ENCODE measurements at places on chromosomes 12 and 14. TPM values are rescaled to one million over a fixed set of nuclear protein-coding genes. Genes with fewer than 3 reads are reported as not detected.

EIF2S3B gene
- total RNA-seq = 0.36 TPM

DNA sequence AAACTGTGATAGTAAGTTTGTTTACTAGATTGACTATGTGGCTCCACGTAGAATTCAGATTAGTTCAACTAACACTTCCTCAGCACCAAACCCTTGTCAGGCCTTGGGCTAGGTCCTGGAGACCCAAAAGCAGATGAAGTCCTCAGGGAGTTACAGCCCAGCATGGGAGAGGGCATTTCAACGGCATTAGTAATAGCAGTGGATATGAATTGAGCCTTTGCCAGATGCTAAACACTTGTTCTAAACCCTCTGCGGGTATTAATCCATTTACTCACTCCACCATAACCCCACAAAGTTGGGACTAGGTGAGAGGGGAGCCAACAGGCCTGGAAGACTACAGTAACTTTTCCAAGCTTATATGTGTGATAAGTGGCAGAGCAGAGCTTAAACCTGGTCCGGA lies 714.6 kb downstream of the DIO2 start:
- H3K27me3 ChIP-seq = no peaks in the 10 kb centered on the region
- DNase-seq = no peak
- H3K4me3 ChIP-seq = no peak overlapping the region
- H3K27ac ChIP-seq = no peak overlapping the region
- no peaks in the 10 kb centered on the region for H3K4me1 ChIP-seq

CINP gene
- total RNA-seq = 40.8 TPM

GRCh38 chr14:76937181-76938091 lies 91.1 kb downstream of the IRF2BPL start:
- no peaks in the 10 kb centered on the region for H3K36me3 ChIP-seq
- no peak for DNase-seq
- no peaks in the 10 kb centered on the region for H3K4me1 ChIP-seq
- no peak overlapping the region for H3K4me3 ChIP-seq
- no peaks in the 10 kb centered on the region for H3K27me3 ChIP-seq

GRCh38 chr12:130707571-130707891 lies 8.6 kb downstream of the RIMBP2 start:
- no peaks in the 10 kb centered on the region for H3K36me3 ChIP-seq
- DNase-seq = no peak
- H3K4me3 ChIP-seq = no peak overlapping the region
- no peak overlapping the region for H3K27ac ChIP-seq
- H3K4me1 ChIP-seq = no peaks in the 10 kb centered on the region

GRCh38 chr14:82796086-82796485 lies 1262.4 kb upstream of the SEL1L start:
- DNase-seq = no peak
- H3K4me3 ChIP-seq = no peak overlapping the region
- no peak overlapping the region for H3K27ac ChIP-seq

DNA sequence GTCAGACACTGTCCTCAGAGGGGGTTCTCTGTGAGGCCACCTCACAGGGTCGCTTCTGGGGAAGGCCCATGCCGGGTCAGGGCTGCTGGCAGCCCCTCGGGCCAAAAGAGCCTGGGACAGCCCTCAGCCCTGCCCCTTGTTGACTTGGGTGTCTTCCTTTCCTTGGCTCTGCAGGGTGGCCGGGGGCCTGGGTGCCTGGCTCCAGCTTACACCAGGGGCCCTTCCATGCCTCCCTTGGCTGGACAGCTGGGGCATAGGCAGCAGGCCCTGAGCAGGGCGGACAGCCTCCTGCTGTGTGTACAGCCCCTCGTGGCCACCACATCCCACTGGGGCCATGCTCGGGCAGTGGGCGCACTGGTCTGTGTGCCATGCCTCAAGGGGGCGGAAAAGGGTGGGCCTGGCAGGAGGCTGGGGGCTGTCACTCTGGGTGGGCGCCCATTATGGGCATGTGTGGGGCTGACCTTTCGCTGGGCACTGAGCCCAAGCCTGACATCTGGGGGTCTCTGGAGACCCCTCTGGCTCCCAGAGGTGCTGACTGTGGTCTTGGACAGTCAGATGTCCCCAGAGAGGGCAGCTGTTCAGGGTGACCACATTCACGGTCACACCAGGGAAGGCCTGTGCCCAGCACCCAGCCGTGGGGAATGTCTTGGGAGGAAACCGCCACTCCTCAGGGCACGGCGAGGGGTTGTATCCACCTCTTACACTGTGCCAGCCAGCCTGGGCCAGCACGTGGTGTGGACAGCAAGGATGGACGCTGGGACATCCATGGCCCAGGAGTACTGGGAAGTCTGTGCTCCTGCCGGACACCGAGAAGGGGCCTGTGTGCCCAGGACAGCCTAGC lies 313.3 kb downstream of the TMEM121 start:
- H3K27me3 ChIP-seq = no peaks in the 10 kb centered on the region
- H3K4me3 ChIP-seq = no peak overlapping the region
- H3K4me1 ChIP-seq = no peaks in the 10 kb centered on the region

TMEM132D gene
- 1.3 TPM for total RNA-seq

DNA sequence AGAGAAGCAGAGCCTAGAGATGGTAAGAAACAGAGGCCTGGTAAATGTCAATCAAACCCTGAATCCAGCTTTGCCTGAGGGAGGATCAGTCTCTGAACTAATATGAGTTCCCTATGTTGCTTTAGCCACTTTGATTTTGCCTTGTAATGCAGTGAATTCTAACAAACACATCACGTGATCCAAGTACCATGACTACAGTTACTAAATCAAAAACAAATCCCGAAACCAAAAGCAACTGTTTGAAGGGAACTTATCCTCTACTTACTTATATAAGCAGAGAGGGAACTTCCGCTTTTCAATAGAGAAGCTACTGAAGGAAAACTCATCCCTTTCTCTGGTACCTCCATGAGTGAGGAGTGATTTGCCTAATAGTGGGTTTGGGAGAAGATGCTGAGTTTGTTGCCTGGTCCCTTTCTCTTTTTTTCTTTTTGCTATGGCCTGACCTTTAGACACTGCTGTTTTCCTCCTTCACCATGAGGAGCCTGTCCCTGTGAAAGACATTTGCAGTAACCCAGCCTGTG lies 7.7 kb upstream of the PPTC7 start:
- no peak overlapping the region for H3K4me3 ChIP-seq
- no peaks in the 10 kb centered on the region for H3K36me3 ChIP-seq
- H3K4me1 ChIP-seq = no peaks in the 10 kb centered on the region

DNA sequence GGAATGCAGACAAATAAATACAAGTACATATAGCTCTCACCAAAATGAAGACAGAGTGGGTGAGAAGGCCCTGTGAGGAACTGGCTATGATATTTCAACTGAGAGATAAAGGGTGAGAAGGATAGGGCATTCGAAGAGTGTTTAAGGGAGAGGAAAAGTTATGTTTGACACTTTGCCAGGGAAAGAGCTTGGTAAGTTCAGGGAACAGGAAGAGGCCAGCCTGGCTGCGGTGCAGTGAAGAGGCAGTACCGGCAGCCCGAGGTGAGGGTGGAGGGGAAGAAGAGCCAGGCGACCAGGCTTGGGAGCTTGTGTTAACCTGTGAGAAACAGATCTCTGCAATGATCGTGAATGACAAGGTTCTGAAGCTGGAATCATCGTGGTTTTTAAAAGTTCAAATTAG lies 84.7 kb upstream of the RFX4 start:
- no peak for DNase-seq
- H3K4me1 ChIP-seq = no peaks in the 10 kb centered on the region
- no peaks in the 10 kb centered on the region for H3K36me3 ChIP-seq
- H3K27me3 ChIP-seq = no peaks in the 10 kb centered on the region
- no peak overlapping the region for H3K27ac ChIP-seq
- no peak overlapping the region for H3K4me3 ChIP-seq

DNA sequence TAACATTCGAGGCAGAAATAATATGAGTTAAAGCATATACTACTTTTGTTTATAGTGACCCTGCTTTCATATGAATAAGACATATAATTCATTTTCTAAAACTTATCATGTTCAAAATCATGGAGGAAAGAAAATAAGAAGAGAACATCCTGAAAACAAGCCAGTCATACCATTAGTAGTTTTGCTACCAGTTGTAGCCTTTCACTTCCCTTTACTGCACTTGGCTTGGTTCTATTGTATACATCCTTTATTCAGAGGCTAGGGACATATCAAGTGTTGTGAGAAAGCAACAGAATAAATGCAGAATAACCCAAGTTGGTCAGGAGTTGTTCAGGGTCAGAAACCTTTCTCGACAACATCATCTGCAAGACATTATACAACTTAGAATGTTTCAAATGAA lies 598.7 kb downstream of the SOX5 start:
- no peaks in the 10 kb centered on the region for H3K36me3 ChIP-seq
- no peak for DNase-seq
- no peak overlapping the region for H3K27ac ChIP-seq
- no peaks in the 10 kb centered on the region for H3K27me3 ChIP-seq
- H3K4me1 ChIP-seq = no peaks in the 10 kb centered on the region

PCED1B gene
- 46.9 TPM for total RNA-seq

LPAR5 gene
- 0.59 TPM for total RNA-seq

- no peak overlapping the region for H3K4me3 ChIP-seq
- no peak for DNase-seq
- no peaks in the 10 kb centered on the region for H3K36me3 ChIP-seq
- no peak overlapping the region for H3K27ac ChIP-seq
Observed at GRCh38 chr12:118827047-118827446, 154.3 kb upstream of the SRRM4 start.

Data from prostate gland (tissue), 2 donors.